ENCODE measurements at places on chromosomes 1 and 21.

DNA sequence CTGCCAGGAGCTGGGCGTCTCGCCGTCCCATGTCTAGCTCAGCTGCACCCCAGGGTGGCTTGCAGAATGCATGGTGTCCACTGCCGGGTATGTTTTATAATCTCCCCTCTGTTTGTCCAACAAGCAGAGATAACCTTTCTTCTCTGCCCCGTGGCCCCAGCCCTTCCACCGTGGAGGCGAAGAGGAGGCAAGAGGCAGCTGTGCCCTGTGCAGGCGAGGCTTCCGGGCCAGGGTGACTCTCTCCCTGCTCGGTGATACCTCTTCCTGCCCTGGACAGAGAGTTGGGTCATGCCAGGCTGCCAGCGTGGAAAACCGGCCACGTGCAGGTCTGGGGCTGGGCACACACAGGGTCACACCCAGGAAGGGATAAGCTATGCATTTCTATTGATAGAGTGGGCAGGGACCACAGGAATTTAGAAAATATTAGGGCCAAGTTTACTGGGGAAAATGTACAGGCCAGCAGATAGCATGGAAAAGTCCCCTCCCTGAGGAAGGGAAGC lies at the start of gene TFF2:
TFF2 (minus strand) TSS at position 68 of the 500 bp plus-strand sequence; CDS start at position 31, 37 bp downstream.
- H3K4me3 ChIP-seq, result no peak within 1 kb of the TSS
- H3K4me1 ChIP-seq, result no peaks in the 10 kb centered on the region
- H3K27me3 ChIP-seq, result no peaks in the 10 kb centered on the region
- no peak for DNase-seq
- H3K36me3 ChIP-seq, result no peaks in the 10 kb centered on the region
- H3K27ac ChIP-seq, result no peak within 1 kb of the TSS

DNA sequence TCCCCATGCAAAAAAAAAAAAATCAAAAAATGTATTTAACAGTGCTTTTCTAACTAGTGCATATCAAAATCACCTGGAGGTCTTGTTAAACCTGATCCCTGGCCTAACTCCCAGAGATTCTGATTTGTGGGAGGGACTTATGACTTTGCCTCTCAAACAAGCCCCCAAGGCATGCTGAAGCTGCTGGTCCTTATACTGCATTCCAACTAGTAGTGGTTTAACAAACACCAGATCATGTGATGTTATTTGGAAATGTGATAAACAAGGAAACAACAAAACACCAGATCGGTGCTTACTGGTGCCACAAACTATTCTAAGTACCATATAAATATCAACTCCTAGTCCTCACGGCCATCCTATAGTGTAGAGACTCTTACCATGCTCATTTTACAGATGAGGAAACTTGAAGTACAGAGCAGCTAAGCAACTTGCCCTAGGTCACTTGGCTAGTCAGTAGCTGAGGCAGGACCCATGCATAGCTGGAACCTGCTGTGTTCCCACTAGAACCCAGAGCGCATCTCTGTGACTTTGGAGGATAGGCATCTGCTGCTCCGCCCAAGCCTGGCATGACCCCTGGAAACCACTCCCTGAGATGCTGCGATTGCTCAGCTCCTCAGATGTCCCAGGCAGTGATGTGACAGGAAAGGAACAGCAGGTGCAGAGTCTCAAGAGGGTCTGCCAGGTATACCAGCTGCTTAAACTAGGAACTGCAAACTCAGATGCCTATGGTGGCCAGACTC lies 38.1 kb downstream of the SOX13 start:
- no peaks in the 10 kb centered on the region for H3K27me3 ChIP-seq
- no peak overlapping the region for H3K4me3 ChIP-seq
- H3K27ac ChIP-seq, result no peak overlapping the region

DNA sequence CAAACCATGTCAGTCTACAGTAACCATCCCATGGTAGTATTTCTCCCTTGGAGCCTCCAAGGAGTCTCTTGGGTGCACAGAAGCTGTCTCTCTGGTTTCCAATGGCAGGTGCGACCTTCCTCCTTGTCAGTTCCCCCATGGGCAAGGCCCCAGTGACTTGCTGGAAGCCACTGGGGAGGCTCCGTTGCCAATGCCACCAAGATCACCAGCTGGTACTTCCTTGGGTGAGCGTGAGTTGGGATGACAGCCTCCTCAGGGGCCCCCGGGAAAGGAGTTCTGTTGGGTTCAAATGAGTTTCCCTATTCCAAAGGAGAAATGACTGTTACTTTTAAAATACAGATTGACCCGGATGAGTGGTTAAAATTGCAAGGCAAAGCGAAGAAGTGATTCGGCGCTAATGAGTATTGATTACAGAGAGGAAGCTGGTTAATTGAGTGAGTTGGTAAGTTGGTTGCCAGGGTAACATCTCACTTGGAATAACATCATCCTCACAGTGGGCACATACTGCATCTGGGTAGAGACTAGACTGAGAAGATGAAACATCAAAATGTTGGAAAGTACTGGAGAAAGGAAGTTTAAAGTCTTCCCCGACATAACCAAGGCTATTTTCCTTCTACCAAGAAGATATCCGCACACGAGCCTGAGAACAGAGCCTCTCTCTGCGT lies 53.0 kb upstream of the LAPTM5 start:
- no peaks in the 10 kb centered on the region for H3K4me1 ChIP-seq
- H3K27ac ChIP-seq, result no peak overlapping the region
- peaks cover 69% of the 10 kb centered on the region for H3K27me3 ChIP-seq

GRCh38 chr1:99963041-99963795 lies 6.6 kb upstream of the SLC35A3 start:
- no peak overlapping the region for H3K4me3 ChIP-seq
- H3K27ac ChIP-seq, result no peak overlapping the region
- no peaks in the 10 kb centered on the region for H3K36me3 ChIP-seq
- no peaks in the 10 kb centered on the region for H3K4me1 ChIP-seq

GRCh38 chr1:202073206-202073605 lies 49.5 kb upstream of the GPR37L1 start:
- H3K36me3 ChIP-seq, result no peaks in the 10 kb centered on the region
- DNase-seq, result no peak
- no peaks in the 10 kb centered on the region for H3K4me1 ChIP-seq
- H3K27me3 ChIP-seq, result no peaks in the 10 kb centered on the region

- no peak overlapping the region for H3K27ac ChIP-seq
- H3K4me1 ChIP-seq, result peaks cover 3% of the 10 kb centered on the region
- H3K36me3 ChIP-seq, result no peaks in the 10 kb centered on the region
- no peak overlapping the region for H3K4me3 ChIP-seq
- no peaks in the 10 kb centered on the region for H3K27me3 ChIP-seq
- DNase-seq, result no peak
These were observed 294.4 kb downstream of the PLPP3 start for GRCh38 chr1:56284928-56285327.

DNA sequence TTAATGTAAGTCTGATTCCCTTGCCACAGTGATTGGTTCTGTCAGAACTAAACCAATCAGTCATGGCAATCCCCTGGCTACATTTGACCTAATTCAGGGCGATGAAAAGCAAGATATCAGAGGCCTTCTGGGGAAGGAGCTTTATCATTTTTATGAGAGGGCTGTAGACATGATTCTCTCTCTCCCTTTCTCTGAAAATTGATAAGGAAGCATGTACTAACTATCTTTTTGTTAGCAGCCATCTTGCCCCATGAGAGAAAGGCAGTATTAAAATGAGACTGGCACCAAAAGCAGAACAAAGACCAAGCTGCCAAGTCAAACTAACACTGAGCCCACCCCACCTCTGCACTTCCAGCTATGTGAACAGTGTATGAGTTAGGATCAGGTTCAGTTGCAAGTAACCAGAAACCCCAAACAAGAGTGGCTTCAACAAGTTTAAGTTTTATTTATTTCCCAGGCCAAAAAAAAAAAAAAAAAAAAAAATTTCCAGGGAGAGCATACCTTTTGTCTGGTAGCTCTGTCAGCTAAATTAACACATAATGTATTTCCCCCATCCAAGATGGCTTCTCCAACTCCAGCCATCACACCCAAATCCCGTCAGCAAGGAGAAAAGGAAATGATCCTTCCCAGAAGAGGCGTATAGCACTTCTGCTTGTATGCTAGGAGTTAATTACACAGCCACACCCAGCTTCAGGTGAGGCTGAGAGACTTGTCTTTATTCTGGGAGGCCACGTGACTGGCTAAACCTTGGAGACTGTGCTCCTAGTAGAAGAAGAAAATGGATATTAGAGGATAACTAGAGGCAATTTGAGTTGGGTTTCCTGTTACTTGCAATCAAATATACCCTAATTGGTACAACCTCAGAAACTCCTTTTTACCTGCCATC lies 105.8 kb upstream of the RALGPS2 start:
- H3K4me1 ChIP-seq, result no peaks in the 10 kb centered on the region
- no peaks in the 10 kb centered on the region for H3K27me3 ChIP-seq

DNA sequence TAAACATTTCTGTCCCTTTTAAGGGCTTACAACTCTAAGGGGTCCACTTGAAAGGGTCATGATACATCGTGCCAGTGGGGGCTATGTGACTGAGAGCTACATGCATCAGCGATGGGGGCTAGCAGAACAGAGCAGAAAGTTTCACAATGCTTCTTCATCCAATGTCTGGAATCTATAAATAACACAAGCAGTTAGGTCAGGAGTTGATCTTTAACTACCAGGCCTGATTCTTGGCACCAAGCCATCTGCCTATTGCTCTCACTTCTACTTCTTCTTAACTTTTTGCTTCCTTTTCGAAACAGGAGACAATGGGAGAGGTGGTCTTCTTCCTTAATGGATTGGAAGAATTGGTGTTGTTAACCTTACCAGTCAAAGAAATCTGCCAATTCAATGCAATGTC lies 410.0 kb downstream of the TGFB2 start:
- H3K36me3 ChIP-seq, result no peaks in the 10 kb centered on the region
- no peak overlapping the region for H3K27ac ChIP-seq
- H3K4me3 ChIP-seq, result no peak overlapping the region
- no peaks in the 10 kb centered on the region for H3K27me3 ChIP-seq
- no peaks in the 10 kb centered on the region for H3K4me1 ChIP-seq

DNA sequence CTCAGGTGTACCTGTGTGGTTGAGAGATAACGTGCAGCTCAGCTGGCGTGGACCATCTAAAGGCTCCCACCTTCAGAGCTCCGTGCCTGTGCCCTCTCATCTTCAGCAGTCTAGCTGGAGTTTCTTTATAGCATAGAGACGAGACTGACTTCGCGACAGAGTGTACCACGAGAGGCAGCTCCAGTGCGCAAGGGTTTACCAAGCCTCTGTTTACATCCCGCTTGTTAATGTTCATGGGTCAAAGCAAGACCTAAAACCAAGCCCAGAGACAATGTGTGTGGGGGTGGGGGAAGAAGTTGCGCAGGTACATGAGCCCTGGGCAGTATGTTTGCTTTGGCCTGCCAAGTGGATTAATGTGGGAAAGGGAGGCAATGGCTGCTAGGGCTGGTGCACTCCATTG lies 15.6 kb downstream of the RHOU start:
- H3K27ac ChIP-seq, result no peak overlapping the region
- no peak for DNase-seq
- H3K27me3 ChIP-seq, result peaks cover 9% of the 10 kb centered on the region
- no peaks in the 10 kb centered on the region for H3K36me3 ChIP-seq

GRCh38 chr1:49036700-49037099 lies 260.0 kb upstream of the BEND5 start:
- no peaks in the 10 kb centered on the region for H3K27me3 ChIP-seq
- H3K27ac ChIP-seq, result no peak overlapping the region
- DNase-seq, result no peak
- H3K4me3 ChIP-seq, result no peak overlapping the region

- H3K4me1 ChIP-seq, result no peaks in the 10 kb centered on the region
- H3K27ac ChIP-seq, result no peak overlapping the region
- H3K4me3 ChIP-seq, result no peak overlapping the region
- no peak for DNase-seq
- no peaks in the 10 kb centered on the region for H3K36me3 ChIP-seq
- H3K27me3 ChIP-seq, result no peaks in the 10 kb centered on the region
These were observed 150.1 kb downstream of the PIK3R3 start for GRCh38 chr1:45982359-45982758.

DNA sequence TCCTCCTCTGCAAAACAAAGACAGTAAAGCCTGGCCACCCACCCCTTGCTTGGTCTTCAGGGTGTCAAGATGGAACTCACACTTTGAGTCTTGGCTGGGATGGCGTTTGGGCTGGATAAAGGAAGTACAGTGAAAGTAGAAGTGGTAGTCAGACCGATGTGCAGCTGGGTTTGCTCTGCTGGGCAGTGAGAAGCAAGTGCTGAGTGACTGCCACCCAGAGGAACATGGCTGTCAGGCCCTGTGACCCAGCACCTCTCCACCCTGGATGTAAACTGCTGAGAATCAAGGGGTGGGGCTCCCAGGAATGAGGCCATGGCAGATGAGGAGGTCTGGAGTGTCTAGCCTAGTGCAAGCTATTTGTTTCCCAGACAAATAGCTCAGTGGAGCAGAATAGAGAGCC lies 51.2 kb downstream of the POFUT2 start:
- H3K27me3 ChIP-seq, result no peaks in the 10 kb centered on the region
- H3K36me3 ChIP-seq, result no peaks in the 10 kb centered on the region
- DNase-seq, result no peak
- no peak overlapping the region for H3K4me3 ChIP-seq
- no peaks in the 10 kb centered on the region for H3K4me1 ChIP-seq
- H3K27ac ChIP-seq, result no peak overlapping the region

GRCh38 chr21:41161428-41161827 lies 6.5 kb upstream of the BACE2 start:
- no peak for DNase-seq
- no peak overlapping the region for H3K27ac ChIP-seq
- H3K27me3 ChIP-seq, result peaks cover 26% of the 10 kb centered on the region
- no peaks in the 10 kb centered on the region for H3K36me3 ChIP-seq
- no peaks in the 10 kb centered on the region for H3K4me1 ChIP-seq

GRCh38 chr21:37514038-37514667 lies 147.6 kb downstream of the DYRK1A start:
- DNase-seq, result no peak
- H3K27me3 ChIP-seq, result no peaks in the 10 kb centered on the region
- H3K4me1 ChIP-seq, result no peaks in the 10 kb centered on the region
- H3K4me3 ChIP-seq, result no peak overlapping the region

GRCh38 chr1:178146436-178146835 lies 52.5 kb downstream of the RASAL2 start:
- H3K4me1 ChIP-seq, result no peaks in the 10 kb centered on the region
- no peaks in the 10 kb centered on the region for H3K27me3 ChIP-seq
- no peak overlapping the region for H3K27ac ChIP-seq

DNA sequence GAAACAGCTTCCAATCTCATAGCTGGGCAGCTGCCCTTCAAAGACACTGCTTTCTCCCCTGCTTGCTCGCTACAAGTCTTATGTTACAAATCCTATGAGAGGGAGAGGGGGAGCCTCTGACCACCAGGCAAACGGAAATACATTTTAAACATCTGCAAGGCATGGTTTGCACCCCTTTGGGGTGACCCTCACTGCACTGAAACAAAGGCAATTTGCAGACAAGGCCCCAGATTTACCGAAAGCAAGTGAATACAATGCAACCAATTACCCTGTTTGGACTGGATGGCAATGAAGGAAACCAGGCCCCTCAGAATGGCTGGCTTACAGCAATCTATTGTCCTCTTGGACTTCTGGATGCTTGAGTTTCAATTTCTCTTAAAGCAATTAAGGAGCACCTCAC lies 11.8 kb upstream of the ATP13A2 start:
- H3K36me3 ChIP-seq, result peaks cover 92% of the 10 kb centered on the region
- H3K27me3 ChIP-seq, result no peaks in the 10 kb centered on the region
- H3K4me1 ChIP-seq, result no peaks in the 10 kb centered on the region
- no peak overlapping the region for H3K4me3 ChIP-seq
- H3K27ac ChIP-seq, result no peak overlapping the region
